ENCODE measurements at places on chromosomes 7 and 10. TPM values are rescaled to one million over a fixed set of nuclear protein-coding genes. Genes with fewer than 3 reads are reported as not detected.
A peak's percentile ranks its signal among the peaks of the same experiment; 100 is the strongest.

- peak; percentile 72 for DNase-seq
Observed at GRCh38 chr7:42876182-42877068, 35.4 kb downstream of the C7orf25 start.

DNA sequence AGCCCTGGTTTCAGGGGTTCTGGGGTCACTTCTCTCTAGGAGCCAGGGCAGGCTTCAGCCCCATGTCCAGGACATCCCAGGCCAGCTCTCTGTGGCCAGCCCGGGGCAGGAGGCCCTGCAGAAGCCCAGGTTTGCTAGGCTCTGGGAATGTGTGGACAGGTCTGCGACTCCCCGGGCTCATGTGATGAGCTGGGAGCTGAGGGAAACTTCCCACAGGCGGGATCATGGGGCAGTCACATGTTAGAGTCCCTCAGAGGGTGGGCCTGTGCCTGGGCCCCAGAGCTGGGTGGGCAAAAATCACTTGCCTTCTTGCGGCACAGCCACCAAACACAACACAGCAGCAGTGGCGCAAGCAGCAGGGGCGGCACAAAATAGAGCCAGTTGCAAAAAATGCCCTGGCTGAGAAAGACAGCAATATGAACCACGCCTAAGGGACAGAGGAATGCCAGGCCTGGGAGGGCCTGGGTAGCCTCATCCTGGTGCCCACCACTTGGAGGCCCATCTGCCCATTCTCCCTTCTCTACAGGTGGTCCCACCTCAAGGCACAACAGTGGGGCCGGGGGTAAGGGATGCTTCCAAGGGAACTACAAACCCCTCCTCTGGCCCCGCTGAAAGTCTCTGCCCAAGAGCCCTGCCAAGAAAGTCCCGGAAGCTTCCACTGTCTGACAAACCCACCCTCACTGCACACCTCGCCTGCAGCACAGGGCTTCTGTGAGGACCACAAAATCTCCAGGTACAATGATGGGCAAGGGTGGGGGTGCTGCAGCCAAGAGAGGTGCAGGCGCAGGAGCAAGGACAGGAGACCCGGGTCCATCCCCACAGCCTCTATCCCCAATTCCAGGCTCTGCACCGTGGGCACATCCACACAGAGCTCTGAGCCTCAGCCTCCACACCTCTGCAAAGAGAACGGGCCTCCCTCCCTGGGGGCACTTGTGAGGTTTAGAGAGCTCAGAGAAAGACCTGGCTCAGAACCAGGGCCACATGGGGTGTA lies 34.6 kb upstream of the ANTXRL start:
- DNase-seq, result no peak

GRCh38 chr7:131655866-131656265 lies 99.4 kb upstream of the PODXL start:
- DNase-seq, result no peak

GRCh38 chr10:44995914-44996669 lies 4.6 kb upstream of the ZNF22 start:
- no peak for DNase-seq

- peak; percentile 34 for DNase-seq
Observed at GRCh38 chr7:151853896-151854719, 22.8 kb downstream of the PRKAG2 start.

GRCh38 chr7:53520841-53521240 lies 485.4 kb downstream of the POM121L12 start:
- no peak for DNase-seq

FKBP6 gene
- total RNA-seq, result not detected

MRC1 gene
- not detected for total RNA-seq
